Activated naive CD4-positive, alpha-beta T cell (primary cell): ENCODE measurements at places on chromosomes 2 and 18.

- DNase-seq = no peak
Measured at GRCh38 chr2:192215096-192215877, 20.6 kb upstream of the TMEFF2 start.

- no peak for DNase-seq
Measured at GRCh38 chr2:156331572-156332283, 793 bp downstream of the NR4A2 start.

DNA sequence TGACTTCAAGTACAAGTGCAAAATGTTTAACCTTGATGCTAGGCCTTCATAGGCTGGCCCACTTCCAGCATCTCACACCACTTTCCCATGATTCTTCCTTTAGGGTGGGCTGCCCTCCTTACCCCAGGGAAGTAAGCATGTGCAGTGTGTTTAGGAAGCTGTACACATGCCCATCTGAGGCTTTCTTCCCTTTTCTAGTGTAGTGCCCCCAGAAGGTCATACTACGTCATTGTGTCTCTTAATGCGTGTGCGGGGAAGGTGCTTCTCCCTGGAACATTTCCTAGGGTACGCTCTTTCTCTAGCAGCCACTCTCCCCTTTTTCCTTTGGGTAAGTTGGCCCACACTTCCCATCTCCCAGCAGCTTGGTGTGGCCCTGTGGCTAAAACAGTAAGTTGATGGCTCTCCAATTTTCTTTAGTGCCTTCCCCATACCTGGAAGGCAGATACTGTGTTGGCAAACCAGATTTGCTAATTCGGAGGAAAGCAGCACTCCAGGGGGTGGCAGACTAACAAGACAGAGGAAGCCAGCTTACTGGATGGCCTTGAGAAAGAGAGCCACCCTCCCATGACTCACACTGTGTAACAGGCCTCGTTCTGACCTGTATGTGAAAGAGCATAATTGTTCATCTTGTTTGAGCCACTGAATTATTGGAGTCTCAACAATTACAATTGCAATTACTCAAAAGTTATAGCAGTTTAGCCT, 1.1 kb upstream of the SULT6B1 start:
- no peak for DNase-seq

GRCh38 chr18:76459687-76460350, 35.2 kb downstream of the ZNF516 start:
- no peak for DNase-seq

DNA sequence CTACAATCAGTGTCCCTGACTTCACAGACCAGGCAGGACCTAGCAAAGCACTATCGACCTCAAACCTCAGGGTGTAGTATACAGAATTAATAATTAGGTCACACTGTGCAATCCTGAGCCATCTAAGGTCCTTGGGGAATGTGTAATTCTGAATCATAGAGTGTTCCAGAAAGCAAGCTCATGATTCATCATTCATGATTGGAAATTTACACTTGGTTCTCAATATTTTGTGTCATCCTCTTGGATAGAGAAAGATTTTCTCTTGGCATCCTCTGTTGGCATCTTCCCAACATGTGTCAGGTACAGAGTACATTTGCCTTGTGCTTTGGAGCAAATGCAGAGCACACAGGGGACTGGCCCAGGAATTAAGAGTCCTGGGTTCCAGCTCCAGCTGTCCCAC, 245.0 kb upstream of the NT5C1B start:
- no peak for DNase-seq

DNA sequence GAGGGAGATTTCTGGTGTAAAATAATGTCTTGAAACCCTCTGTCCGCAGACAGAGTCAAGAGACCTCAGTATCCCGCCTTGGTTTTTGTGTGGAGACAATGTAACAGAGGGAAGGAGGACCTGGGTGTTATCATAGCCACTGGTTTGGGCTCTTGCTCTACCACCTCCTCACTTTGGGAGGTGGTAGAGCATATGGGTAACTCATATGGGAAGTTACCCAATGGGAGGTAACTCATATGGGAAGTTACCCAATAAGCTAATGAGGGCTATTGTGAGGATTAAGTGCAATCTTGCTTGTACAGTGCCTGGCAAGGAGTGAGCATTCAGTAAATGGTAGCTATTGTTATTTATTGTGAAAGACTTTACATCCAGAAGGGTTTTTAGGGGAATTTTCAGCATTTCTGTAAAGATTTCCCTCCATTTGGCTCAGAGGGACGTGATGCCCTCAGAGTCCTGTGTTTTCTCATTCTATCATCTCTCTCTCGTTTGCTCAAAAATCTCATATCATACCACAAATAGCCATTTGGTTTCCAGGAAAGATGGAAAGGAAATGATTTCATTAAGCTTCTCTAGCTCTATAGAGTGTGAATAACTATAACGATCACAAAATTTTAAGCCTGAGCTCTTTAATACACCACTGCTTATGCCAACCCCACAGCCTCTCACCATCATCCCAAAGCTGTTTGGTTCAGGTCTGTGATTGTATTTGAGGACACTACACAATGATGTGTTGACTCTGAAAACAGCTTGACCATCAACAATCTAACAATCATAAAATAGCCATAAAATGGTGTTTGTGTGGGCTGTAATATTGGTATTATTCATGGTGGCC, 307.7 kb downstream of the STK39 start:
- DNase-seq = no peak

DNA sequence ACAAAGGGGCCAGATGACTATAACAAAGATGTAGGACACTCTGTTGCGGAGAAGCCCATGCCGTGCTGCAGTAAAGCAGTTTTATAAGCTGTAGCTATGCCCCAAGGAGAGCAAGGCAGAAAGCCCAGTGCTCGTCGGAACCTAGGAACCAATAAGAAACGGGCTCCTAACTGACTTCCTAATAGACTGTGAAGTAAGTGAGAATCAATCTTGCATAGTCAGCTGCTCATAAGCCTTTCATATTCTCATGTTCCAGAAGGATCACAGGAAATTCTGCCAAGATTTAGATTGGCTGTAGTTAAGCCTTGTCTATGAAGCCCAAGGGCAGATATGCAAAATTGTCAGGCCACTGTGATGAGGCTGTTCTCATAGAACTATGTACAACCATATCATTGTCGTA, 98.4 kb downstream of the RTTN start:
- no peak for DNase-seq

- no peak for DNase-seq
Measured at GRCh38 chr2:168633200-168633599, 169.2 kb upstream of the NOSTRIN start.

DNA sequence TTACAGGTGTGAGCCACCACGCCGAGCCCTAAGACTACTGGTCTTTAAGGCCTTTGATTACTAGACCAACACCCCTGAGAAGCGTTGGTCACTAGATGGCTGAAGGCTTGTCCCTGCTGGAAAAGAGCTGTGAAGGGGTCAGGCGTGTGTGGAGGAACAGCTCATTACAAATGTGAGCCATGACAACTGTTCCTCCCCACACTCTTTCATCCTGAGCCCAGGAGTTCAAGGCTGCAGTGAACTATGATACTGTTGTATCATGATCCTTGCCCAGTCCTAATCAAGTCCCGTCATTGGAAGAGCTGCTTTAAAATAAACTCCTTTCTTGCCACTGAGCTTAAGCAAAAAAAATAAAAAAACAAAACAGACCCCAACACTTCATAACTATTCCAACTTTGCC, 19.5 kb upstream of the MCFD2 start:
- no peak for DNase-seq

DNA sequence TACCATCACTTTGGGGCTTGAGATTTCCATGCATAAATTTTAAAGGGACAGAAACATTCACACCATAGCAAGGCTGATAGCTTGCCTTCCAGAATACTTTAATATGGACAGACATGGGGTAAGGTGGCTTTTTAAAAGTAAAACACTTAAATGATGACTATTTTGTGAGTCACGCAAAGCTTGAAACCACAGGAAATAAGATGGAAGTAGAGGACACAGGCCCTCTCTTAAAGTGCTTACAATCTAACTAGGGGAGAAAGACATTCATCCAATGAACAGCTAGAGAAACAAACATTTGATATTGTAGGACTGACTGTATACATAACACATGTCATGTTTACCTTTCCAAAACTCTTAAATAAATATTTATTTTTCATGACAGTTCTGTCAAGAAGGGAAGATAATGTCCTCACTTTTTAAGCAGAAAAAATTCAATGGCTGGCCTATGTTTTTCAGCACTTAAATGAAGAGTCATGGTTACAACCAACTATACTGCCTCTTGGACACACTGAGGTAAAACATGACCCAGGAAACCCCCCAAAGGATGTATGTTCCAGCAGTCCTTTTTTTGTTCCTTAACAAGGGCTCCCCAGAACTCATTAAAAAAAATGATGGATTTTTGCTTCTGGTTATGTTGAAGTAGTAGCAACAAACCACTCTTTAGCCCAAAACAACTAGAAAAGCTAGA, 120.0 kb upstream of the RBMS1 start:
- DNase-seq = no peak

DNA sequence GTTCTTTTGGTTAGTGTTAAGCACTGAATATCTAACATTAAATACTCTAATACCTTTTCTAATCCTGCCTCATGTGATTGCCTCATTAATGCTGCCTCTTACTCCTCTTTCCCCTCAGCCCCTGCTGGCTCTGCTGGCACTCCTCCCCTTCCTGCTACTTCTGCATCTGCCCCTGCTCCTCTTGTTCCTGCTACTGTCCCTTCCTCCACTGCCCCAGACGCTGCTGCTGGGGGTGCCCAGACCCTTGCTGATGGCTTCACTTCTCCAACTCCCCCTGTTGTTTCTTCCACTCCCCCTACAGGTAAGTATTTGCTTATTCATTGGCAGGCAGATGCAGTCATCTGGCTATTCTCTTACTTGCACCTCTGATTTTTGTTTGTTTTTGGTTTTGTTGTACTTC, 68.5 kb downstream of the ABI2 start:
- DNase-seq = no peak

GRCh38 chr18:56890632-56891031, 239.5 kb downstream of the WDR7 start:
- no peak for DNase-seq
